ENCODE measurements at places on chromosomes 11 and 22.
A peak's percentile ranks its signal among the peaks of the same experiment; 100 is the strongest.

DNA sequence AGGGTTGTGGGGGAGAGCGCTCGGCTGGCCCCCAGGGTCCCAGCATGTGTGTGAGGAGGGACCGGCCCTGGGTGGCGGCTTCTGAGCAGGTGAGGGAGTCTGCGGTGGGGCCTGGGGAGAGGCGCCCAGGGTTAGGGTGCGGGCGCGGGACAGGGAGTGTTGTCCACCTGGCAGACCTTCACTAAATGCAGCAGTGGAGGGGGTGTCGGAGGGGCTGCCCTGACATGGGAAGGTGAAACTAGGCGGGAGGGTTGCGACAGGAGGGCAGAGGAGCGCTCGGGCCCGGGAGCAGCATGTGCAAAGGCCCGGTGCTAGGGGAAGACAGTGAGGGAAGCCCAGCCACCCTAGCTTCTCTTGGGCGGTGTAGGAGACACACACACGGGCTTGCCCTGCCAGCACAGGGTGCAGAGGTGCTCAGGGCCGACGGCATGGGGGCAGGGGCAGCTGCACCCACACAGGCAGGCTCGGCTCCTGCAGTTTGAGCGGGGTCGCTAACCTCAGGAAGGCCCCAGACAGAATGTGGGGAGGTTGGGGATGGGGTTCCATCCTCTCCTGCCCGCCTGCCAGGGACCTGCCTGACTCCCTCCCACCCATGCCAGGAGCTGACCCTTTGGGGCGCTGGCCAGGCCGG is 22.2 kb downstream of the OTUB1 start:
- DNase-seq = no peak

DNA sequence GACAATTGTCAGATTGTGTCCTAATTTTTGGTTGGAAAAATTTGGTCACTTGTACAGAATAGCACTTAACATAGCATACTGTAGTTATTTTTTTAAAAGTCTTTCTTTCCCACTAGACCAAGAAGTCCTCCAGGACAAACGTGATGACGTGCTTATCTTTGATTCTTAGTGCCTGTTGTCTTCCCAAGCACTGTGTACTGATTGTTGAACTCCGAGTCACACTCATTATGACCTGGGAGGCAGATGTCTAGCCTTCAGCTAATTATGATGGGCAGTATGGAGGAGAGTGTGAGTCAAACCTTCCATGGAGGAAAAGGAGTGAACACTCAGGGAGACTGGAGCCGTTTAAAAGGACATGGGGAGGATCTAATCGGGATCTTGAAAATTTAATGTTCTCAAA is 119.8 kb downstream of the SPON1 start:
- no peak for DNase-seq

GRCh38 chr11:110430267-110431050 is 711 bp downstream of the FDX1 start:
- DNase-seq = peak; percentile 25

- peak; percentile 37 for DNase-seq
Measured at GRCh38 chr11:111796696-111797095, 30.5 kb upstream of the PPP2R1B start.

- DNase-seq = no peak
Measured at GRCh38 chr11:96263238-96263763, 79.7 kb downstream of the MAML2 start.

DNA sequence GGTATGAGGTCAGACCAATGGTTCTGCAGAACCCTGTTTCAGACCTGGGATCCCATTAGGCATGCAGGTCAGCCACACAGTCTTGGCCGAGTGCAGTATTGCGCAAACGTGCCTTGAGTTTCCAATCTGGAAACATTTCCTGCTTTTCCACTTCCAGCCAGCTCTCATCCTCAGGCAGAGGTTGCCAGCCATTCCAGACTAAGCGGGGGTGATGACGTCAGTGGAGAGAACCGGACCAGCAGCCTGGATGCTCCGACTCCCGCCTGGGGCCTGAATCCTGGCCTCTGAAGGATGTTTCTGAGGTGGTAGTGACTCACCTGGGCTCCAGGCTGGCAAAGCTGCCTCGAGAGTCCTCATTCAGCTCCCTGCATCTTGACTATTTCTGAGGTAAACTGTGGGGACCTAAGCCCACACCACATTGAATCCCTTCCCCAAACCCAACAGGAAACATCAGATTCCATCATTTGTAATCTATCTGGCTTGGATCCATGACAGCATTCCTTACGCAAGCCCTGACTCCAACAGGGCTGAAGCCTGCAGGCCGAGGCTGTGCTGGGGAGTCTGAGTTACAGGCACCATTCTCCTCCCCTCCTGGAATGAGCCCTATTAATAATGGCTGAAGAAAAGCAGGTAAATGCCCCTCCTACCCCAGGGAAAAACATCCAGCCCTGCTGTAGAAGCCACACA is 83.0 kb downstream of the ABTB2 start:
- DNase-seq = peak; percentile 77

- DNase-seq = no peak
Measured at GRCh38 chr22:19904174-19904856, 37.3 kb upstream of the COMT start.

DNA sequence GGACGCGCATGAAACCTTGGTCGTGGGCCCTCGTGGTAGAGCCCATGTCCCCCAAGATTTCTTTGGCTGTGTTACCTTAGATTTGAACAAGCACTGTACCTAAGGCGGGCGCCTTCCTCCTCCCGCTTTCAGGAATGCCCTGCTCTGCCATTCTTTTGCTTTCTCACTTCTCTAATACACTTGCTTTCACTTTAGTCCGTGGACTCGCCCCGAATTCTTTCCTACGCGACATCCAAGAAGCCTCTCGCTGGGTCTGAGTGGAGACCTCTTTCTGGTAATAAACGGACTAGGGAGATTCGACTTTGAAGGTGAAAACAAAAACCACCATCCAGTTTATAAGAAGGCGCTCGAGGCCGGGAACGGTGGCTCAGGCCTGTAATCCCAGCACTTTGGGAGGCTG is 1.2 kb upstream of the NUP50 start:
- DNase-seq = no peak

DNA sequence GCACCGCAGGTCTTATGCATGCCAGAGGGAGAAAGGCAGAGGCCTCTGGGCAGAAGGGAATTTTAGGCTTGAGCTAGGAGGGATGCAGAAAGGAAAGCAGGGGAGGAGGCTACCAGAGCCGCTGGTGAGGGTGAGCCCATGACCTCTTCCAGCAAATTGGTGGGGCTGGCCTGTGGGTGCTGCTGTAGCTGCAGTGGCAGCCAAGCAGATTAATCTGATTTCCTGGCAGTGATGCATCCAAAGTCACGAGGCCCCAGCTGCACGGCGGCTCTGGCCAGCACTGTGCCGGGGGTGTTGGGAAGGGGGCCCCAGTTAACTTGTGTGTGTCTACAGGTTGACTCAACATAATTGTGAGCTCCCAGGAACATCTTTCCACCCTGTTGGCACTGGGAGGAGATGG is 41.4 kb upstream of the B3GAT1 start:
- DNase-seq = no peak

- no peak for DNase-seq
Measured at GRCh38 chr11:76190376-76190775, 15.9 kb downstream of the WNT11 start.

DNA sequence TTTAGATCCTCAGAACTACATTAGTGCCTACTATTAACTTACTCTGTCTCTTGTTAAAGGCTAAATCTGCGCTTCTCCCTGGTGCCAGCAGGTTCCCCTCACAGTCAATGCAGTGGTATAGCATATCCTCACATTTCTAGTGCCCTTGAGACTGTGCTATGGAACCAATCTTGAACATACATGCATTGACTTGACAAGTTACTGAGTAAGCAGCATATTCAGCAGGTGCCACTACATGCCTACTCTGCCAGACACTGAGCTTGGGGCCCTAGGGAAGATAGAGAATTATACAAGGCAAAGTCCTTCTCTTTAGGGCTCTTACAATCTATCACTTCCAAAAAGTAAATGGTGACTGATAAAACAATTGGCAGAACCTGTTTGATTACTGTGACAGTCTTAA is 3.2 kb downstream of the FUT4 start:
- DNase-seq = no peak

- no peak for DNase-seq
Measured at GRCh38 chr11:30565027-30565426, 21.1 kb downstream of the MPPED2 start.

- no peak for DNase-seq
Measured at GRCh38 chr22:47549741-47550340, 787.4 kb downstream of the TBC1D22A start.

- no peak for DNase-seq
Measured at GRCh38 chr22:35407362-35407761, 7.4 kb downstream of the MCM5 start.

- no peak for DNase-seq
Measured at GRCh38 chr11:69211540-69211919, 55.8 kb downstream of the SMIM38 start.

DNA sequence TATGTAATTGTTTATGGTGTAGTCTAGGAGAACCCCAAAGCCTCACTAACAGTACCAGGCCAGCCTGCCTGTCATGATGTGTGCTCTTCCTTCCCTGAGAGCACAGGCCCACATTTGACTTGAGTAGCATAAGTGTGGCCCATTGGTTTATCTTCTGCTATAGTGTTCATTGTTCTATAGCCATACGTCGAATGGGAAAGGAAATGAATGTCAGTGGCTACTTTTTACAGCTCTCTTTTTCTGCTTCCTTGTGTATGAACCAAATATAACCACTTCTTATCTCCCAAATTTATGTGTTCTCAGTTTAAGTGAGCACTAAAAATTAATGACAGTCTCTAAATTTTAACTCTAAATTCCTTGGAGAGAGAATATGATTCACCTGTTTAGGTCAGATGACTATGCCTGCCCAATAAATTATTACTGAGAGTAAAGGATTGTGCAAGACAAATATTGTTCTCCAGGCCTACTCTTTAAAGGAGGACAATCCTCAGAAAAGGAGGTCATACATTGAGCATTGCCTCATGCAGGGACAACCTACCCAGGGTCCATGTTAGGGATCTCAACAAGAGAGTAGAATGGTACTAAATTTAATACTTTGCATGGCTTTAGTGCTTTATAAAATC is 222.9 kb upstream of the ARHGAP20 start:
- no peak for DNase-seq

GRCh38 chr11:27159335-27159679 is 118.7 kb downstream of the BBOX1 start:
- DNase-seq = no peak

DNA sequence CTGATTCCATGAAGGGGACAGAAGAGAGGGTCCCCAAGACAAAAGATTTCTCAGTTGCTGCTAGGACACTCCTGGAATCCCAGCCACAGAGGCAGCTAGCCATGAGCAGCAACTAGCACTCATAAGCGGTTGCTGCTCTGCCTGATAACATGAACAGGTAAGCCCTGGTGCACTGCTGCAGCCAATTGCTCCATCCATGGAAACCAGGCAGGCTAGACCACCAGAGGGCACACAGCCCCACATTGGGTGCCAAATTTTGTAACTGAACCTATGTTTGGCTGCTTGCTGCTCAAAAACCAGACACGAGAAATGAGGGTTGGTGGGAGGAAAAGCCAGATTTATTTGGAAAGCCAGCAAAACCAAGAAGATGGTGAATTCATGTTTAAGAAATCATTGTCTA is 21.9 kb upstream of the QSER1 start:
- DNase-seq = no peak

- DNase-seq = no peak
Measured at GRCh38 chr11:26958702-26959049, 35.2 kb upstream of the FIBIN start.

- no peak for DNase-seq
Measured at GRCh38 chr11:103737747-103738146, 298.7 kb upstream of the DDI1 start.

- no peak for DNase-seq
Measured at GRCh38 chr11:133277886-133278285, 254.4 kb downstream of the OPCML start.

DNA sequence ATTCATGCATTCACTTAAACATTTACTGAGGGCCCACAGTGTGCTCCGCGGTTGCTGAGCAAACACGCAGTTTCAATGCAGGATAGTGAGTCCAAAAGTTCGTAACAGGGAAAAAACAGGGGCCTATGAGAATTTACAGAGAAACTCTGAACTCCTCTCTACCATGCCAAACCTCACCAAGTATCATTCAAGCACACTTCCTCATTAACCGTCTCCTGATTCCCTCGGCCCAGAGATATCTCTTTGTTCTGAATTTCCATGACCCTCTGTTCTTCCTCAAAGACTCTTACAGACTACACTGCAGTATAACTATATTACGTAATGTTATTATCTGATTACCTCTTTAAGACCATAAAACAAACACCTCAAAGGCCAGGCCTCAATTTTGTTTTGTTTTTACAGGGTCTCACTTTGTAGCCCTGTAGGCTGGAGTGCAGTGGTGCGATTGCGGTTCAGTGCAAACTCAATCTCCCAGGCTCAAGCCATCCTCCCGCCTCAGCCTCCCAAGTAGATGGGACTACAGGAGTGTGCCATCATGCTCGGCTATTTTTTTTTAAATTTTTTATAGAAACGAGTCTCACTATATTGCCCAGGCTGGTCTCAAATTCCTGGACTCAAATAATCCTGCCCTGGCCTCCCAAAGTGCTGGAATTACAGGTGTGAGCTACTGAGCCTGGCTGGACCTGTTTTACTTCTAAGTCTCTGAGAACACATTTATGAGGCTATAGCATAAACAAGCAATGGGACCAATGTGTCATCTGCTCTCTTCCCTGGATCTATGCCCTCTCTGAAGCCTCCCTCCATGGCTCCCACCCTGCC is 3.6 kb downstream of the HPS4 start:
- DNase-seq = no peak

- DNase-seq = no peak
Measured at GRCh38 chr11:126655807-126656128, 300.3 kb downstream of the ST3GAL4 start.

GRCh38 chr11:47148270-47148669 is 28.4 kb downstream of the ARFGAP2 start:
- no peak for DNase-seq

DNA sequence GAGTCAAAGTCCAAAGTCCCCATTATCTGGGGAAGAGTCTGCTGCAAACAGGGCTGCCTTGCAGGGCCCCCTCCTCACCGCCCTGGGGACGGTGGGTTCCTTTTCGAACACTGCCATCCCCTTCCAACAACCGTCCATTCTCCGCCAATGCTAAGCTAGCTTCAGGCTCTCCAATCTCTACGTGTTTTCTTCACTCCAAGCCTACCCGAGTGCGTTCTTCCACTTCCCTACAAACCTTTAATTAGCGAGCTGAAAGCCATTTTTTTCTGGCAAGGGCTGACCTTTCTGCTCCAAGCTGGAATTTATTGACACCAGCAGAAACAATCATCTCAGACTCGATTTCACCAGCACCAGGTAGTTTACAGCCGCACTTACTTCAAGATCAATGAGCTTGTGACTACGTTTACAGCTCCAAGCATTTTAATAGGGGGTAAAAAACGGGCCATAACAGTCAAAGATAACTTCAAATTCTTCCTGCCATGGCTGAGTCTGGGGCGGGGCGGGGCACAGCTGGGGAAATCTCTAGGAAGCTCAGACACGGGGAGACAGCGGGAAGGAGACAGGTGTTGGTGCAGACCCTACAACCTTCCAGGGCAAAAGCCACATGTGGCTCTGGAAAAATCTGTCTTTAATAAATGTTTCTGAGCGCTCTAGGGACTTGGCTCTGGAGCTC is 82.2 kb downstream of the PHF21B start:
- DNase-seq = no peak

- DNase-seq = no peak
Measured at GRCh38 chr11:12200991-12201985, 90.9 kb downstream of the MICAL2 start.

GRCh38 chr11:46380340-46381047 is 975 bp upstream of the MDK start:
- DNase-seq = no peak

Measured in skin of body (tissue), 3 donors.